CD14-positive monocyte (primary cell): ENCODE measurements at places on chromosomes 7 and 10.

DNA sequence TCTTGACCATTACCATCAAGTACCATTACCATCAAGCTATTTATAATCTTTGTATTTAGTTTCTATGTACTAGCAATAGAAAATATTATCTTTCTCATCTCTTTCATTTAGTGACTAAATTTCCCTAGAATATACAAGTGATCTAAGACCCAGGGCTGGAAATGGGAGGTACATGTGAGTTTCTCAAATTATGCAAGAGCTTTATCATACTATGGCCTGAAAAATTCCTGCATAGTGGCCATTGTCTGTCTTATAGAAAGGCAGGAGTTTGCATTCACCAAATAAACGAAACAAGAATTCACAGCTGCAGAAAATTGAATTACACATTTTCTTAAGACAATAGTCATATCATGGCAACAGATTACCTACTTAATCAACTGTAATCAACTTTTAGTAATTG is 50.7 kb upstream of the HDAC9 start:
- DNase-seq: no peak

- DNase-seq: no peak
Measured at GRCh38 chr10:5478694-5479305, 20.6 kb downstream of the CALML5 start.

GRCh38 chr10:66746246-66746645 is 179.6 kb upstream of the LRRTM3 start:
- no peak for DNase-seq

DNA sequence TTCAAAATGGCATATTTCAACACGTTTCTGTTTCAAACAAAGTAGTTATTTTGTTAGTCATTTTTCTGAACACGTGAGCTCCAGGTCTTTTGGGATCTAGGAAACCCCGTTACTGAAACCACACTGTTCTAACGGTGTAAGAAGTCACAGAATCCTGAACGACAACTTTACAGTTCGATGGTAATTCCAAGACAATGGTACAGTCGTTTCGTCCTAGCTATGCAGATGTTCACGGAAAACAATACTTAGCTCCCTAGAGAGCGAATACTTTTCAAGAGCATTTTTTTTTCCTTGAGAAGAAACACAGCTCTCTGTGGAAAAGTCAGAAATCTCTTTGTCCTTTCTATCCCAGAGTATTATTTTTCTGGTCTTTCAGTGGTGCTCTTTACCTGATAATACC is 254.1 kb downstream of the ADARB2 start:
- no peak for DNase-seq
